ENCODE measurements at places on chromosomes 5 and 9.

DNA sequence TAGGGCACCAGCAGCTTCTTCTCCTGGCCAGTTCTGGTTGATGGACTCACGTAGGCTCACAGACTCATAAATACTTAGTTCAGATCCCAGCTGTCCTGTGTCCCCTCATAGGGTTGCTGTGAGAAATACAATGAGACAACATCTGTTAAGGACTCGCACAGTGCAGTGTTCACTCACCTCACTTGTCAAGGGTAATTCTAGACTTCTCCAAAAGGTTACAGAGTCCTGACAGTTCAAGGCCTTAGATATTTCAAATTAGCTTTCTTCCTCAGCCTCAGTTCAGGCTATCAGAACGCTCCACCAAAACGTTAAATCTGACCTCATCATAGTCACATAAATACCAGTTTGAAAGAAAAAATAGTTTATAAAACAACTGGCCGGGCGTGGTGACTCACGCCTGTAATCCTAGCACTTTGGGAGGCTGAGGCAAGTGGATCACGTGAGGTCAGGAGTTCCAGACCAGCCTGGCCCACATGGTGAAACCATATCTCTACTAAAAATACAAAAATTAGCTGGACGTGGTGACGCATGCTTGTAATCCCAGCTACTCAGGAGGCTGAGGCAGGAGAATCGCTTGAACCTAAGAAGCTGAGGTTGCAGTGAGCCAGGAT, 106.3 kb downstream of the UGCG start:
- no peak for DNase-seq

- DNase-seq = no peak
Measured at GRCh38 chr9:34343605-34344004, 14.2 kb downstream of the NUDT2 start.

DNA sequence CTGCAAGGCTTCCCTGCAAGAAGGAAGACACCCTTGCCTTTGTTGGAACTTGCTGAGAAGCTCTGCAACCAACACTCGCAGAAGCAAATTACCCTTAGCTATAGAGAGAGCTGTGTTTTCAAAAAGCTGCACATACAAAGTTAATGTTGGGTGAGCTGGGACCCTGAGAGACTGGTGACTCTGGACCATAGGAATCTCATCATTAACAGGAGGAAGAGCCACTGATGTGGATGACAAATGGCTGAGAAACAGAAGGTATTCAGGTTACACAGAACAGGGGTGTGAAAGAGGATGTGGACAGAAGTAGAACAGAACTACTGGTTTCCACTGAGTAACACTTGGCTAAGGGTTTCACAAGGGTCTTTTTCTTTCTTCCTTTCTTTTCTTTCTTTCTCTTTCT, 493.5 kb downstream of the IRX1 start:
- DNase-seq = no peak

- no peak for DNase-seq
Measured at GRCh38 chr9:133379153-133380086, 3.3 kb downstream of the STKLD1 start.

DNA sequence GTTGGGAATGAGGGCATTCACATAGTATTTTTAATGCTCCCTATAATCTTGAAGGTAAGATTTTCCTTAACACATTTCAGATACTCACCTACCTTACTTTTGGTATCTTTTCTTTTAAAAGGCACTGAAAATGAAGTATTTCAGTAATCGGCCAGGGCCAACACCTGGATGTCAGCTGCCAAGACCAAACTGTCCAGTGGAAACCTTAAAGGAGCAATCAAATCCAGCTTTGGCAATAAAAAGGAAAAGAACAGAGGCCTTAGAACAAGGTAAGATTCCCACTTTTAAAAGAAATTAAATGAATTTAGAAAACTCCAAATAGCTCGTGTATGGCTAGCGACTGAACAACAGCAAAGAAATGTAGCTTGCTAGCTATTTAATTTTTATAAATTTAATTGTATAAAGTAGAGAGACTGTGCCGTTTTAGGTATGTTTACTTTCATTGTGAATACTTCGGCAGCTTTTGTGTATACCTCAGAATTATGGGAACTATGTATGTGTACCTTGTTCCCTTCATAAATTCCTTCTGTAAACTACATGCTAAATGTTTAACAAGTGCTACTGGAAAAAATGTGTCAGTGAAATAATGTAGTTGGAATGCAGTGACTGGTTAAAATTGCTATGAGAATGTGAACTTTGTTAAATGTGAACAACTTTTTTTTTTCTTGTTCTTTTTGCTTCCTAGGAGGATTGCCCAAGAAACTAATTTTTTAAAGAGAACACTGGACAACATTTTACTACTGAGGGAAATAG, 41.9 kb downstream of the CDK7 start:
- no peak for DNase-seq

DNA sequence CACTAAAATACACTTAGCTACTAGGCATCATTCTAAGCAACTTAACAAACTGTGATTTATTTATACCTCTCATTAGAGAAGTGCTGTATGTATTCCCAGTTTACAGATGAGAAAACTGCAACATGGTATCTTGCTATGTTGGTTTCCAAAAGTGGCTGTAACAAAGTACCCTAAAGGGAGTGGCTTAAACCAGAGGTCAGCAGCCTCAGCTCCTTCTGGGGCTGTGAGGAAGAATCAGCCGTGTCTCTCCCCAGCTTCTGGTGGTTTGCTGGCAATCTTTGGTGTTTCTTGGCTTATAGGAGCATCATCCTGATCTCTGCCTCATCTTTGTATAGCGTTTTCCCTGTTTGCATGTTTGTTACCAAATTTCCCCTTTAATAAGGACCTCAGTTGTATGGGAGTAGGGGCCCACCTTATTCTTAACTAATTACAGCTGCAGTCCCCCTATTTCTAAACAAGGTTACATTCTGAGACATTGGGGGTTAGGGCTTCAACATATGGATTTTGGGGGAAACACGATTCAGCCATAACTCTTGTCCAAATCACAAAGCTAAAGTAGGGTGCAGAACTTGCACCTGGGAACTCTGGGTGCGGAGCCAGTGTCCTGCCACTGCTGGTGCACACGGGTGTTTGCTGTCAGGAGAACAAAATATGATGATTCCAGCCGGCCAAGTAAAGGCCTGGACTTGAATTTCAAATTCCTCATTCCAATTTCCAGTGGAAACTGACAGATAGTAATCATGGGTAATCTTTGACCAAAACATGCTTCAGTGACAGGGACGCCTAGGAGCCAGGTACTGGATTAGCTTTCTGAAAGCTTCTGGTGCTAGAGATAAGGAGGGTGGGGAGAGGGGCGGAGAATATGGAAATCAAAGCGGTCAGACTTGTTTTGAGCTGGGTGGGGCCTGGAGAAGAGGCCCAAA, 43.3 kb downstream of the RAI14 start:
- no peak for DNase-seq

DNA sequence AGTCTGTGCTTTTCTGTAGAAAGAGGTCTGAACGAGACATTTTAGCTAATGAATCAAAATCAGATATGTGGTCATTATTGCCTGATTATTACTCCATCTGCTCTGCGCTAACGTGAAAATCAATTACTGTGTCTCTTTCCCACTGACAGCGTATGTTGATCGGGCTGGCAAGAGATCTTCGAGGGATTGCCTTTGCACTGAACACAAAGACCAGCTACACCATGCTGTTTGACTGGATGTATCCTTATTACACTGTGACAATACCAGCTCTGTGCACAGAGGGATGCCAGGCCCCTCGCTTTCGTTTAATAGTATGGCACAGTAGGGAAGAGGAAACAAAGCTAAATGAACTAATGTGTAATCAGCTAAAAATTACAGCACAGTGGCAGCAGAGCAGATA, 103.7 kb upstream of the TLX3 start:
- DNase-seq = no peak

- DNase-seq = no peak
Measured at GRCh38 chr5:98975682-98976407, 47.0 kb upstream of the CHD1 start.

All from T-cell (primary cell).